Fibroblast of villous mesenchyme (primary cell): ENCODE measurements at places on chromosomes 5 and 9. TPM values are rescaled to one million over a fixed set of nuclear protein-coding genes. Genes with fewer than 3 reads are reported as not detected.

The ADAMTSL1 gene
- 3.0 and 10.0 TPM in 2 replicates for total RNA-seq

The CBY3 gene
- total RNA-seq: 0.32 TPM in 1 of 2 replicates, not detected in the other

The TRIM36 gene
- total RNA-seq: 0.97 and 2.2 TPM in 2 replicates

- no peak for DNase-seq
These were observed 35.6 kb upstream of the MYORG start for GRCh38 chr9:34412336-34412735.

GRCh38 chr5:66992547-66992946 is 204.1 kb downstream of the CD180 start:
- DNase-seq: peak; percentile 7

DNA sequence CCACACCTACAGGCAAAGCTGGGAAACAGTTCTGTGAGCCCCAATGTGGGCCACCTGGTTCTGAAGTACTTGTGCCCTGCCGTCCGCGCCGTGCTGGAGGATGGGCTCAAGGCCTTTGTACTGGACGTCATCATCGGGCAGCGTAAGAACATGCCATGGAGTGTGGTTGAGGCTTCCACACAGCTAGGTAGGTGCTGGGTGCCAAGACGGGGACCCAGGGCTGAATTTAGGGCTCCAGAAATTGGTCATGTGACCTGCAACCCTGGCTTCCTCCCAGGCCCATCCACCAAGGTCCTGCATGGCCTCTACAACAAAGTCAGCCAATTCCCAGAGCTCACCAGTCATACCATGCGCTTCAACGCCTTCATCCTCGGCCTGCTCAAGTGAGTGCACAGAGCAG is 46.9 kb upstream of the TESK1 start:
- DNase-seq: no peak

GRCh38 chr9:129513856-129514496 is 106.9 kb downstream of the C9orf50 start:
- DNase-seq: no peak

GRCh38 chr9:36976371-36977030 is 57.6 kb downstream of the PAX5 start:
- no peak for DNase-seq

DNA sequence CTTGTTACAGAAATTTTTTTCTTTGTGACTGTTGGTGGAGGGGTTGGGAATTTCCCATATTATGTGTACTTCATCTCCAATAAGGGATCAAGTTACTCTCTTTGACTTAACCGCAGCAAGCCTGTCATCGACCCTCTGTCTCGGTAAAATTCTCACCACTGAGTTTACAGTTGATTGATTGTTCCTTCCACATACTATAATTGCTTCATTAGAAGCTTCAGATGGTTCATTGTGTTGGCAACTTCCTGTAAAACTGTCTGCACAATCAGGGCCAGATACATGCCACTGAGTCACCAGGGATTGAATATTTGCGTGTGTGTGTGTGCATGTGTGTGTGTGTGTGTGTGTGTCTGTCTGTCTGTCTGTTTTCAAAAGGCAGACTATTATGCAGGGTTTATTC is 176.6 kb downstream of the ZNF462 start:
- no peak for DNase-seq

DNA sequence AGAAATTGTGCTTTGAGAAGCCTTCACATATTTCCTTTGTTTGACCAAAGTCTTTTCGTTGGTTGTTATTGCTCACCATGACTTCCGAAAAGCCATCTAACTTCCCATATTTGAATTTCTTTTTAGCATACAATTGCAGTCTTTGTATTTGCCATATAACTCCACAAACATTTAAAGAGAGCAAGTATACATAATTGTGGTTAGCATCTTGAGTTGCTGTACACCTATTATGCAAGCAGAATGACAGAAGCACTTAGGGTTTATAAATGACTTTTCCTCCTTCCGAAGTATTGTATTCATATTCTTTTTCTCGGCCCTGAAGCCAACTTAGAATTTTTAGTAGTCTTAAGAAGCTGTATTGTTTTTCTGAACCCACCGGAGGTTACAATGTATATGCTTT is 250.4 kb downstream of the RFK start:
- DNase-seq: no peak

- DNase-seq: no peak
These were observed 93.3 kb downstream of the SLF1 start for GRCh38 chr5:94711785-94712184.

- DNase-seq: no peak
These were observed 216.8 kb upstream of the RGMB start for GRCh38 chr5:98556712-98557111.
